Cardiac muscle cell (in vitro differentiated cells and primary cell): ENCODE measurements at places on chromosomes 6 and 20.

GRCh38 chr6:107045826-107046675 is 18.1 kb downstream of the MTRES1 start:
- peak; percentile 17 for DNase-seq

DNA sequence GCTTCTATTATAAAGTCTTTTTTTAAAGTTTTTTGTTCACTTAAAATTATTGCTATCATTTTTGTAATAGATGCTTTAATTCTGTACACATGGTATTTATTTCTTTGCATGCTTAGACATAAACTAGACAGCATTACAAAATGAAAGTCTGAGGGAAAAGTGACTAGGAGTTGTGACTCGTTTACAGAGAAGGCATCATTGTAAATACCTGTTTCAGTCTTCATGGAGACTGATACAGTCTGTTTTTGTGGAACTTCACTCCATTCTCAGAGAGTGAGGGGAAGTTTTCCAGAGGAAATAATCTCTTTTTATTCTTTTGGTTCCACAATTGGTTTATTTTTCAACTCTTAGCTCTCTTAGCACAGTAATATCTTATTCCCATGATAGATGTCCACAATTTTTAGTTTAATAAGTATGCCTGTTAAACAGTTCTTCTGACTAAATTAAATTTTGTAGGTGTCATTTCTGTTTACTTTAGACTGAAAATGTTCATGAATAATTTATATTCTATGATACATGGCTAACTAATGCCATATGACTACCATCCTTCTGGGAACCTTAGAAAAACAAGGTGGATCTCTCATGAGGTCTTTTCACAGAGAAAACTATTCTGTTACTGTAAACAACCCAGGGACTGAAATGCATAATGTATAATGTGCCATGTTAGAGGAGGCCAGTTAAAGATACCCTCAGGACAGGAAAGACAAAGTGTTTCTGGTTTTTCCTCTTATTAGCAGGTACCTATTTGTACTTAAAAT is 69.2 kb downstream of the MYO6 start:
- no peak for DNase-seq

GRCh38 chr6:132865829-132866228 is 51.5 kb downstream of the RPS12 start:
- no peak for DNase-seq

DNA sequence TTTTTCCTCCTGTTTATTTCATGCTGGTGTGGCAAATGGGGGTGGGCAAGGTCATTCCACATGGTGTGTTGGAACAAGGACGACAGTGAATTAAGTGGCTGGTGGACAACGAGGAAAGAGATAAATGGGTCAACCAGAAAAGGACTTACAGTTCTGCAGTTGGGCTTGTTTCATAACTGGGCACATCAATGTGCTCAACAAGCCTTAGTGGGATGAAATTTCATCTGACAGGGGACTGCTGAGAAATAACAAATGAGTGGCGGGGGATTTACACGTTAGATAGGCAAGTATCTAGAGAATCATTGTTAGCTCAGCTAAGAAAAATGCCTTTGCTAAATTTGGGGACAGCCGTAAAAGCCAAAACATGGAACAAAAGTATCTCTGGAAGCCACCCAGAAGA is 163.6 kb downstream of the NRN1 start:
- no peak for DNase-seq

DNA sequence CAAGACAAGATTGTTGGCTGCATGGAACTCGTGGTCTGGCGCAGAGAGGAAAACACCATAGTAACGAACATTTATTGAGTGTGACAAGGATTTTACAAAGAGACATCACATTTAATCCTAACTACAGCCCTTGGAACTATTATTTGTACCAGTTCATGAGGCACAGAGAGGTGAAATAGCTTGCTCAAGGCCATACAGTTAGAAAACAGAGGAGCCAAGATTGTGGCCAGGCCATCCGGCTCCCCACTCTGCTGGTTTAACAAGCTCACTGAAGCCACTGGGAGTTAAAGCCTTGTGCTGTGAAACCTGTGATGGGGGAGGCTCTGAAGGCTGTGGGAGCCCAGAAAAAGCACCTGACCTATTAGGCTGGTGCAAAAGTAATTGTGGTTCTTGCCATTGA is 74.9 kb upstream of the ZNFX1 start:
- no peak for DNase-seq

GRCh38 chr6:124747349-124747748 is 214.9 kb upstream of the RNF217 start:
- peak; percentile 8 for DNase-seq
